ENCODE measurements at places on chromosomes 1 and 21.

DNA sequence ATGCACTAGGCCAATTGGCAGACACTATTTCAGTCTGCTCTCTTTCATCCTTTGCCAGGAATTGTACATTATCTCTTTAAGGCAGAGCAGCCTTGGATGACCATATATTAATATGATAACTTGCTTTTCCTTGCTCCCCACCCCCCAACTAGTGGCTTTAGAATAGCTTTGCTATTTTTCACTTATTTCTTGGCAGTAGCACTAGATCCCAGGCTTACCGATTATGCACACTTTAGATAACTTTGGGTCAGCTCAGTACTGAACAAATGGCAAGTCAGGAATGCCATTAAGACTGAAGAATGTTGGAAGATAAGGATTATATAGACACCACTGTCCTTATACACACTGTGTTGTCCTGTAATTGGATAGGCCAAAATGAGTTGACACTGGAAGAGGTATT lies 146.4 kb downstream of the FGGY start:
- DNase-seq, result no peak

GRCh38 chr1:151924691-151925587 lies 15.6 kb upstream of the THEM4 start:
- DNase-seq, result no peak

DNA sequence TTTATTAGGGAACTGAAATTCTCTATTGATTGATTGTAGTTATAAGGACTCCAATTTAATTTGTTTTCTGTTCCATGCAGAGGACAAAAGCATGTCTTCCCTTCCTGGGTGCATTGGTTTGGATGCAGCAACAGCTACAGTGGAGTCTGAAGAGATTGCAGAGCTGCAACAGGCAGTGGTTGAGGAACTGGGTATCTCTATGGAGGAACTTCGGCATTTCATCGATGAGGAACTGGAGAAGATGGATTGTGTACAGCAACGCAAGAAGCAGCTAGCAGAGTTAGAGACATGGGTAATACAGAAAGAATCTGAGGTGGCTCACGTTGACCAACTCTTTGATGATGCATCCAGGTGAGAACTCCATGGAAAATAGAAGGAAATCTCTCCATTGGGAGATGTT lies 1.5 kb downstream of the SETDB1 start:
- no peak for DNase-seq

DNA sequence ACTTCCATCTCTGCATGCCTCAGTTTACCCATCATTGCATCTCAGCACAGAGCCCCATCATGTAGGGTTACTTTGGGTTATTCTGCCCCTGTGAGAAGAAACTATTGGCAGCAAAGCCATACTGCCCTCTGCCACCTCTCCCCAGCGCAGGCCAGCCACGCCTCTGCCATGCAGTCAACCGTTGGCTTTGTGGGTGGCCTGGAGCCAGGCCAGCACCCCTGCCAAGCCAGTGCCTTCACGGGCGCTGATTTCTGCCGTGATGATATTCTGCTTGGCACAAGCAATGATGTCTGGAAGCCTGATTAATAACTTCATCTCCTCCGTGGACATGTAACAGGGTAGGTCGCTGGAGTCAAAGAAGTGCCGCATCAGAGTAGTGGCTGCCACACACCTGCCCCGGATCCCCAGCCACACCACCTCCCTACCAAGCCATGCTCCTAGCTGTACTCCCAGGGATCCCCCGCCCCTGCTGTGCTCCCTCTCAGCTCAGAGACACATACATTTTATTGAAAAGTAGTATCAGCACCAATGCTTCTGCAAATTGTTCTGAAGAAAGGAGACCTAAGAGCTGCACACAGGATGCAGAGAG lies 15.0 kb upstream of the CEP85 start:
- no peak for DNase-seq

DNA sequence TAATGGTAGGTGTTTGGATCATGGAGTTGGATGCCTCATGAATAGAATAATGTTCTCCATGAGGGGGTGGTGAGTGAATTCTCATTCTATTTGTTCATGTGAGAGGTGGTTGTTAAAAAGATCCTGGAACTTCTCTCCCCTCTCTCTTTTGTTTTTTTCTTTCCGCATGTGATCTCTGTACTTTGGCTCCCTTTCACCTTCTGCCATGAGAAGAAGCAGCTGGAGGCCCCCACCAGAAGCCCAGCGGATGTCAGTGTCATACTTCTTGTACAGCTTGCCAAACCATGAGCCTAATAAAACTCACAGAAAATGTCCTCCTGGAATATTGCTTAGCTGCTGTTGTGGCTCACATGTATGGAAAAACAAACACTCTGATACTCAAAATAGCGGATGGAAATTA lies 1212.3 kb upstream of the NCAM2 start:
- DNase-seq, result no peak

- no peak for DNase-seq
Observed at GRCh38 chr1:166884040-166884642, 8.1 kb upstream of the TADA1 start.

DNA sequence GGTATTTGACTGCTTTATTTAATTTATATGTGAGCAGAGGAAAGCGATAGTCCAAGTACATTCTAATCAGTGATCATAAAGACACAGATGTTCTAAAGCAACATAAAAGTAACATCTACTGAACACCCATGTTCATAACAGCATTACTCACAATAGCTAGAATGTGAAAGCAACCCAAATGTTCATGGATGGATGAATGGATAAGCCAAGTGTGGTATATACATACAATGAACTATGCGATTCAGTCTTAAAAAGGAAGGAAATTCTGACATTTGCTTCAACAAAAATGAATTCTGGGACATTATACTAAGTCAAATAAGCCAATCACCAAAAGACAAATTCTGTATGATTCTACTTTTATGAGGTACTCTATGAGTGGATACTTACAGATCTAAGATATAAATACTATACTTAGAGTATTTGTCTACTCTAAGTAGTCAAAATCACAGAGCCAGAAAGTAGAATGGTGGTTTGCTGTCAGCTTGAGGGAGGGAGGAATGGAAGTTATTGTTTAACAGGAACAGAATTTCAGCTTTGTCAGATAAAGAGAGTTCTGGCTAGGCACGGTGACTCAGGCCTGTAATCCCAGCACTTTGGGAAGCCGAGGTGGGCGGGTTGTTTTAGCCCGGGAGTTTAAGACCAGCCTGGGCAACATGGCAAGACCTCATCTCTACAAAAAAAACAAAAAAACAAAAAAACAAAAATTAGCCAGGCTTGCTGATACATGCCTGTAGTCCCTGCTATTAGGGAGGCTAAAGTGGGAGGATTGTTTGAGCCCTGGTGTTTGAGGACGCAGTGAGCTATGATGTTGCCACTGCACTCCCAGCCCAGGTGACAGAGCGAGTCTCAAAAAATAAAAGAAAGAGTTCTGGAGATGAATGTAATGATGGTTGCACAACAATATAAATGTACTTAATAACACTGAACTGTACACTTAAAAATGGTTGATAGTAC lies 79.7 kb upstream of the ARHGAP29 start:
- DNase-seq, result no peak

- DNase-seq, result no peak
Observed at GRCh38 chr1:84780000-84780716, 89.9 kb upstream of the SSX2IP start.

GRCh38 chr1:6969762-6970161 lies 184.5 kb downstream of the CAMTA1 start:
- no peak for DNase-seq

- DNase-seq, result no peak
Observed at GRCh38 chr1:96259399-96259798, 462.2 kb upstream of the PTBP2 start.

DNA sequence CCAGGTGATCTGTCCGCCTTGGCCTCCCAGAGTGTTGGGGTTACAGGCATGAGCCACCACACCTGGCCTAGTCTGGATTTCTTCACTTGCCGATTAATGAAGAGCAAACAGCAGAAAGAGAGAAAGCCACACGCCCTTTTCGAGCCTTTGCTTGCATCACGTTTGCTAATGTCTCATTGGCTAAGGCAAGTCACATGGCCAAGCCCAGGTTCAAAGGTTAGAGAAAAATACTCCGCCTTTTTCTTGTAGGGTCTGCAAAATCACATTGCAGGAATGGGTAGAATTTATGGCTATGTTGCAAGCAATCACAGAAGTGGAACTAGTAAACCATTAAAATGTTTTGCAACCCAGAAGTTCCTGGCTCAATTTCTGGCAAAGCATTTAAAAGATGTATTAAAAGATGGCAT lies 26.8 kb upstream of the BACH1 start:
- no peak for DNase-seq

- DNase-seq, result no peak
Observed at GRCh38 chr1:224996266-224996665, 66.8 kb downstream of the DNAH14 start.

DNA sequence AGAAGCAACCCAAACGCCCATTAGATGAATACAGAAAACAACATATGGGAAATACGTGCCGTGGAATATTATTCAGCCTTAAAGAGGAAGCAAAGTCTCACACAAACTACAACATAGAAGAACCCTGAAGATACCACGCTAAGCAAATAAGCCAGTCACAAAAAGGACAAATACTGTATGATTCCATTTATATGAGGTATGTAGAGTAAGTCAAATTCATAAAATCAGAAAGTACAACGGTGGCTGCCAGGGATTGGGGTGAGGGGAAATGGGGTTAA lies 54.2 kb downstream of the SIPA1L2 start:
- no peak for DNase-seq

DNA sequence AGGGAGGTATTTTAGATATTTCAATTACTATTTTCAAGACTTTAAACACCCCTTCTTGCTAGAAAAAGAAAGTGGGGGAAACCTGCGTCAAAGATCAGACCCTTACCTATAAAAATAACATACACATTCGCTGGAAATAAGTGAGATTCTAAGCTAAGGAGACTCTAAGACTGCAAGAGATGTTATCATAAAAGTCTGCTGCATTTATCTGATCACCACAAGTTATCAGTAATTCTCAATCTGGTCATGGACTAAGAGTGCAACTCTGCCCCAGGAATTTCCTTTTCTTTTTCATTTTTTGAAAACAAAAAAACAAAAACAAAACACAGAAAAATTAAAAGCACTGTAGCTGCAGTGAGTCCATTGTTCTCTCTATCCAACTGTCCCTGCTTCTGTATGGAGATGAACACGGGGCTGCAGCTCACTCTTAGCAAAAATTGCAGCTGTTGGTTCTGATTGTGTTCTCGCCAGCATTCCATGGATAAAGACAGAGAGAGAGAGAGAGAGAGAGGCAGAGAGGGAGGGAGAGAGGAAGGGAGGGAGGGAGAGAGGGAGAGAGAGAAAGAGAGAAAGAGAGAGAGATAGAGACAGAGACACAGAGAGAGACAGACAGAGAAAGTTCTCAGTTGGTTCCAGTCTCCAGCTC lies 14.1 kb downstream of the XKR8 start:
- no peak for DNase-seq

GRCh38 chr1:43327549-43328292 lies 9.9 kb upstream of the MPL start:
- DNase-seq, result no peak

GRCh38 chr1:174000371-174000770 lies 21.8 kb downstream of the RC3H1 start:
- DNase-seq, result no peak

- DNase-seq, result peak; percentile 37
Observed at GRCh38 chr1:30782361-30783255, 25.0 kb upstream of the LAPTM5 start.

DNA sequence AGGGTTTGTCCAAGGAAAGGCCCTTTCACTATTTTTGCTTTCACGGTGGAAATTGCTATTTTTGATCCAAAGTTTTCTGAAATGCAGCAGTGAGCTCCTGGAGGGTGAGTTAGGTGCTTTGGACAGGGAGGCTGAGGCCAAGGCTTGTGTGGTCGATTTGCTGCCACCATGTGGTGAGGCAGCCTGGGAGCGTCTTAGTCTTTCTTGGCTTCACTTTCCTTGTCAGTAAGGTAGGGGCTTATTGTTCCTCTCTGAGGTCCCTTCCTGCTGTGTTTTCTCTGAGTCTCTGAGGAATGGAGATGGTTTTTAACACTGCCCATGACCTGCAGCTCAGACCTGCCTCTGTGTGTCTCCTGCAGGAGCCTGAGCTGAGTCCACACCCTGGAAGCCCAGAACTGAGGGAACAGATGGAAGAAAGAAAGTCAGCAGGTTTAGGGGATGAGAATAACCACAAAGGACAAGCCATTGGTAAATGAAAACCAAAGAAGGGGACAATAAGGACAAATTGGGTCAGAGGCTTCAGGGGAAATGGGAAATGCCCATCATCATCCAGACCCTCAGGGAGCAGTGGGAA lies 20.1 kb upstream of the S100A10 start:
- no peak for DNase-seq

GRCh38 chr1:206713910-206714312 lies 29.2 kb downstream of the MAPKAPK2 start:
- no peak for DNase-seq

DNA sequence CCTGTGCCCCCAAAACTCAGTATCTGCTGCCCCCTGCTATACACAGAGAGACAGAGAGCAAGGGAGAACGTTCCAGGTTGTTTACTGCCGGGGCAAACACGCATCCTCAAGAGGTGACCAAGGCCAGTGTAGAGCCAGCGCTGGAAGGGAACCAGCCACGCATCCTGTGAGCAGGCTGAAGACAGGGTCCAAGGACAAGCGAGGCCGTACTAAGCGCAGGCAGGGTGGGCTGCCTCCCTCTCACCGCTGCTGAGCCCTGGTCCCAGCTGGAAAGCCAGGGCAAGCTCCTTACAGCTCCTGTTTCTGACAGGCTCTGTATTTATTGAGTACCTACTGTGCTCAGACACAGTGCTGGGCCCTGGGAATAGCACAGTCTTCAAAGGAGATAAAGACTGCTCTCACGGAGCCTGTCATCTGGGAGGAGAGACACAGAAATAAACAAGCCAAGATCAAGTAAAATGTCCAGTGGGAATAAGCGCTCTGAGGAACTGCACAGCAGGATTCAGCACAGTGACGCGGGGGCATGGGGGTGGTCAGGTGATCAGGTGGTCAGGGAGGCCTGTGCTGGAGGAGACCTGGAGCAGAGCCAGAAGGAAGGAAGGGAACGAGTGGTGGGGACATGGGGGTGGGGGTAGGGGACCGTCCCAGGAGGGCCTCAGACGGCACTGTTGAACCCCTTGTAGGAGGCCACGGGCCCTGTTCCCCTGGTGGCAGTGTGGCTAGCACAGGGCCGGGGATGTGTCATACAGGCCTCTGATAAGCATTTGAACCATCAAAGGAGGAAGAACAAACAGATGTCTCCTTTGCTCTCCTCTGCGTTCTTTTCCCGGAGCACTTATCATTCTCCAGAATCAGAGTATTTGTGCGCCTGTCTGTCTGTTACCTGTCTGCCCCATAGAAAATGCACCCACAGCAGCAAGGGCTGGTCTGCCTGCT lies 37.8 kb upstream of the EFHD2 start:
- DNase-seq, result no peak

- DNase-seq, result peak; percentile 62
Observed at GRCh38 chr1:216310776-216311175, 112.5 kb downstream of the USH2A start.

- DNase-seq, result no peak
Observed at GRCh38 chr1:236163463-236164153, 21.3 kb downstream of the GPR137B start.

GRCh38 chr21:18007121-18007520 lies 188.0 kb upstream of the C21orf91 start:
- no peak for DNase-seq

- DNase-seq, result no peak
Observed at GRCh38 chr1:236176337-236177336, 34.3 kb downstream of the GPR137B start.
